Right ventricle myocardium inferior (tissue), 1 donor: ENCODE measurements at places on chromosomes 2 and 18.

DNA sequence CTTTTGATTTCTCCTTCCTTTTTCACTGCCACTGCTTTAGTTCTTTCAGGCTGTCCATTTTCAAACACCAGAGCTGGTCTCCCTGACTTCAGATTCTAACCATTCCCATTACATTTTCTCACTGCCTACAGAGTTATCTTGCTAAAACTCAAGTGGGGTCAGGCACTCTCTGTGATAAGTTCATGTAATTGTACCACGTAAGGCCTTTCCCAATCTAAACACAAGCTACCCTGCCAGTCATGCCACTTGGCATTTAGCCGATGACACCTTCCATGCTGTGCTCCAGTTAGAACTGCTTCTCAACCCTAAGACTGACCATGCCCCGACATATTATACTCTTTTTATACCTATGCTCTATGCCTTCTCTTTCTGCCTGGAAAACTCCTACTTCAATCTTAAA, 592.4 kb downstream of the DPP10 start:
- DNase-seq: no peak

- DNase-seq: peak; percentile 85
Measured at GRCh38 chr2:200742426-200742825, 69.3 kb upstream of the BZW1 start.

GRCh38 chr2:43328133-43328532, 101.7 kb upstream of the ZFP36L2 start:
- DNase-seq: no peak

- DNase-seq: no peak
Measured at GRCh38 chr2:105776560-105776928, 31.8 kb downstream of the NCK2 start.

DNA sequence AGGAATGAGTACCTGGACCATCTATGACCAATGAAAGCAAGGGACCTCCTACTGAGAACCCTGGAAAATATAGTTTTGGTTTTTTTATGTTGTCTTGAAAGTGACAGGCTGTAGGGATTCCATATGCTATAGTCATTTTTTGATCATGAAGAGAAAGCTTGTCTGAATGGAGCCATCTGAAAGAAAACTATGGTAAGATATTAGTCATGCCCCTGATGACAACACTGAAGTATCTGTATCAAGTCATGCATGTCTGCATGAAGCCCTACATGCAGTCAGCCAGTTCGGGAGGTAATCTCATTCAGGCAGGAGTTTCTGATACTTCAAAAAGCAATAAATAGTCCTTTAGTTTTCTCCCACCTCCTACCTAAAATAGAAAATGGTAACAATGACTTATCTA, 1042.0 kb downstream of the DPP10 start:
- no peak for DNase-seq

DNA sequence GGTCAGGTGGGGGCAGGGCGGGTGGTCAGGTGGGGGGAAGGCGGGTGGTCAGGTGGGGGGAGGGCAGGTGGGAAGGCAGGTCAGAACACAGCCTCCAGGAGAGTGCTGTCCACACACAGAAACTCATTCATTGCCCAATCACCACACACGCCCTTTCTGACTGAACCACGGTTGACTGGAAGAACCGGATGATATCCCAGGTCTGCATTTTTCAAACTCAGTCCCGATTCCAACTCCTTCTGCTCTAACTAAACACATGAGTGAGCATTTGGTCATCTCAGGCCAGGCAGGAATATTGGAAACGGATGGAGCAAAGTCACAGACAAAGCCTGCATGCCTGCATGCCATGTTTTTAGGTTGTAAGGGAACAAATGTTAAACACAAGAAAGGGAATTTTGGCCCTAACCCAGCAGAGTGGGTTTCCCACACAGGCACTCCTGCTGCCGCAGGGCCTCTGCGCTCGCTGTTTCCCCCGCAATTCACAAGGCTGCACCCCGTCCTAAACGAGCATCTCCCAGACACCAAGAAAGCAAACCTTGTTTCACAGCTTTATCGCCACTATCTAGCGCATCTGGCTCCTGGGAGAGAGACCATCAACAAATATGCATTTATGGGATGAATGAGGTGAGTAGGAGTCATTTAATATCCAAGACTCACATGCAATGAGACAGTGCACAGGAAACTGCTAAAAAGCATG, 100.1 kb downstream of the ZNF516 start:
- DNase-seq: no peak

- no peak for DNase-seq
Measured at GRCh38 chr2:211879323-211879722, 659.3 kb downstream of the ERBB4 start.

DNA sequence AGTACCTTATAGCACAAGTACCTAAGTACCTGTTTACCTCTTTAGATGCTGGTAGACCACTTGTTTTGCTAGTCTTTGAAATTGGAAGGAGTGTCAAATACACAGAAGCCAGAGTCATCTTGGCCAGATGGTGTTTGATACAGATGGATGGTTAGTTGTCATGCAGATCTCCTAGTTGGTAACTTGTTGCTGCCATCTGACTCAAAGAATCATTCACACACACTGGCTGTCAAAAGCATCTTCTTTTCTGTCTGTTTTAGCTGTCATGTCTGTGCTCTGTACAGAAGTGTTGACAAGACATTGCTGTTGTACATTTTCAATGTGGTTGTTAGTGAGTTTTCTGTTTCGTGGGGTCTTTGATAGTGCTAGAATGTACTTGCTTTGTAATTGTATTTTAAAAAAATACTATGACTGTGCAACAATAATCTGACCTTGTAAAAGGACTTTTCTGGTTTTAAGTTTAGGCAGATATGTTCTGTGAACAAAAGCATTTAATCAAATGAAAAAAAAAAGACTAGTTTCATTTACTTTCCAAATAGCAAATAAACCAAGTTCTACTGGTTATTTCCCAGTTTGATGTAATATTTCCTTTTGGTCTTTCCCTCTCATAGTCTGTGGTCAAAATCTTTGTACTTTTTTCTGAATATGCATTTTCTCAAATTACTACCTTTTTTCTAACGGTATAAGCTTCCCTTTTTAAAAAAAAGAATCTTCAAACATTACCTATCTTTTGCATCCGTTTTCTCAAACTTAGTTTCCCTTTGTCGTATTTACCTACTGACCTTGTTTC, 39.9 kb downstream of the TANK start:
- no peak for DNase-seq
